ENCODE measurements at places on chromosomes 13 and 19.

GRCh38 chr13:100534147-100534843 is 54.3 kb downstream of the GGACT start:
- no peak for DNase-seq

- no peak for DNase-seq
Observed at GRCh38 chr13:24613755-24614154, 66.5 kb upstream of the ATP12A start.

DNA sequence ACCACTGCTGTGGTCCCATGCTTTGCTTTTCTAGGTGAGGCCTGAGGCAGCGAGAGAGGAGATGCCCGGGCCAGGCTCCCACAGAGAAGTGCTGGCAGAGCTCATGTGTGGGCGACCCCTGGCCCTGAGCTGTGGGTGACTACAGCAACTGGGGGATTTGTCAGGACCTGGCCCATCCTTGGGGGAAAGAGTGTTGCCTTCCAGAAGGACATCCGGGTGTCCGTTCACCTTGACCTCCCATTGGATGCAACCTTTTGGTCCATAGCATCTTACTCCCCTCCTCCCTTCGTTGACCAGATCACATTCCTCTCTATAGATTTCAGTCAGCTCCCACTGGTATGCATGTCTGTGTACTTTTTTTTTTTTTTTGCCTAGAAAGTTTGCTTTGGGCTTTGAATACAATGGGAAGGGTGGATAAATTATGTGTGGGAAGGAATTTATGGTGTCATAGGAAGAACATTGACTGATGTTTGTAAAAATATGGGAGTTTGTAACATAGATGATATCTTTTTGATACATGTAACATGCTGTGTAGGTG is 84.2 kb upstream of the RNF113B start:
- DNase-seq, result no peak

- DNase-seq, result no peak
Observed at GRCh38 chr13:100627120-100627519, 38.5 kb upstream of the GGACT start.

GRCh38 chr19:37243206-37243632 is 25.2 kb downstream of the ZNF383 start:
- DNase-seq, result no peak

DNA sequence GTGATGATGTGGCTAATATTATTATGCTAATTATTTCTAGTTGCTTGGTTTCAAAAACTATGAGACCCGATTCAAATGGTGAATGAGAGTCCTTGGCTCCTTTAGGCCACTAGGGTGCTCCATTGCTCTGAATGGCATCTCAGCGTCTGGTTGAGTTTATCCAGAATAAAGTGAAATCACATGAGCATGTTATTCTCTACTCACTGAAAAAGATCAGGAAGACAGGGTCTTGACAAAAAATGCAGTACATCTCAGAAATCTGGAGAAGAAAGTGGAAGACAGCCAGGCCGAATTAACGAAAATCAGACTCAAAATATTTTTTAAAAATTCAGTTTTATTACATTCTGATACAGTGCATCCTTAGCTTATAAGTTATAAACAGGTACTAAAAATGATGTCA is 516.2 kb downstream of the MYO16 start:
- no peak for DNase-seq

- no peak for DNase-seq
Observed at GRCh38 chr13:60417734-60418133, 20.7 kb downstream of the TDRD3 start.

GRCh38 chr19:5631567-5632240 is 8.8 kb downstream of the SAFB start:
- no peak for DNase-seq

- no peak for DNase-seq
Observed at GRCh38 chr19:980133-980998, 3.8 kb upstream of the WDR18 start.

DNA sequence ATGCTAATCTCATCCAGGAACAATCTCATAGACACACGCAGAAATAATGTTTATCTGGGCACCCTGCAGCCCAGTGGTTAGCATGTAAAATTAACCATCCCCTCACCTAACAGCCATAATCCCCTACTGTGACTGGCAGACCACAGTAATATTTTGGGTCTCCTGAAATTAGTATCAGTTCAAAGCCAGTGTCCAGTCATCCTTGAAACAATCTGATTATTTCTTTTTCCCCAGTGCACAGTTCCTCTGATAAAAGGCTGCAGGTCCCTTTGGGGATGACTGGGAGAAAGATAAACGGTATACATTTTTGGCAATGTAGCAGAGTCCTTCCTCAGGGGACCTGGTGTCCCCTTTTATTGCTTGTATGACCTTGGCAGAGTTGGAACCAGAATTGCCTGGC is 50.4 kb upstream of the CYSLTR2 start:
- DNase-seq, result no peak

DNA sequence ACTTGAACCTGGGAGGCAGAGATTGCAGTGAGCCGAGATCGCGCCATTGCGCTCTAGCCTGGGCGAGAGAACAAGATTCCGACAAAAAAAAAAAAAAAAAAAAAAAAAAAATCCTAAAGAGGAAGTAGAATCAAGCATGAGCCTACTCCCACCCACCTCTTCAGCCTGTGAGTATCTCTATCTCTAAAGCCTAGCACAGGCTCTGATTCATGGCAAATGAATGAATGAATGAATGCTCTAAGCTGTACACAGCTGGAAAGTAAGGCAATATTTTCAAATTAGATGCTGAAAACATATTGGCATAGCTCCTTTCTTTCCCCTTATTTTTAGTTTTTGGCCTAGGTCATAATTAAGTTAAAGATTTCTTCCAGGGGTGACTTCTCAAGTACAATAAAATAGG is 35.7 kb upstream of the FAM216B start:
- DNase-seq, result no peak

GRCh38 chr13:23583491-23583890 is 13.3 kb downstream of the TNFRSF19 start:
- DNase-seq, result no peak

GRCh38 chr19:46056536-46056935 is 15.7 kb upstream of the IGFL4 start:
- no peak for DNase-seq

- DNase-seq, result no peak
Observed at GRCh38 chr13:70568571-70568970, 460.3 kb upstream of the KLHL1 start.

DNA sequence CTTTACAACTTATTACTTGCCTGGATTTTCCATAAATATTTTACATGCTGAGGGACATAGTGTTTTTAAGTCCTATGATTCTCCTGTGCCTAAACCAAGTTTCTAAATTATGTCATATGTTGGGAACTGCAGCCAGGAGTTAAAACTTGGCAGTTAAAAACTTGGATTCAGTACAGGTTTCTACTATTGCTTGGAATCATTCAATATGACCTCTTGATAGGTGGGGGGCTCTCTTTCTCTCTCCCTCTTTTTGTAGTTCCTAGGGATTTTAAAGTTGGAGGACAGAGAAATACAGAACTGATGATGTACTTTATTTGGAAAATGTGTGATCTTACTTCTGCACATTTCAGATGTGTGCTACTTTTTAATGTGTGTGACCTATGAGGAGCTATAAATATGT is 4.7 kb downstream of the CSNK1A1L start:
- no peak for DNase-seq

DNA sequence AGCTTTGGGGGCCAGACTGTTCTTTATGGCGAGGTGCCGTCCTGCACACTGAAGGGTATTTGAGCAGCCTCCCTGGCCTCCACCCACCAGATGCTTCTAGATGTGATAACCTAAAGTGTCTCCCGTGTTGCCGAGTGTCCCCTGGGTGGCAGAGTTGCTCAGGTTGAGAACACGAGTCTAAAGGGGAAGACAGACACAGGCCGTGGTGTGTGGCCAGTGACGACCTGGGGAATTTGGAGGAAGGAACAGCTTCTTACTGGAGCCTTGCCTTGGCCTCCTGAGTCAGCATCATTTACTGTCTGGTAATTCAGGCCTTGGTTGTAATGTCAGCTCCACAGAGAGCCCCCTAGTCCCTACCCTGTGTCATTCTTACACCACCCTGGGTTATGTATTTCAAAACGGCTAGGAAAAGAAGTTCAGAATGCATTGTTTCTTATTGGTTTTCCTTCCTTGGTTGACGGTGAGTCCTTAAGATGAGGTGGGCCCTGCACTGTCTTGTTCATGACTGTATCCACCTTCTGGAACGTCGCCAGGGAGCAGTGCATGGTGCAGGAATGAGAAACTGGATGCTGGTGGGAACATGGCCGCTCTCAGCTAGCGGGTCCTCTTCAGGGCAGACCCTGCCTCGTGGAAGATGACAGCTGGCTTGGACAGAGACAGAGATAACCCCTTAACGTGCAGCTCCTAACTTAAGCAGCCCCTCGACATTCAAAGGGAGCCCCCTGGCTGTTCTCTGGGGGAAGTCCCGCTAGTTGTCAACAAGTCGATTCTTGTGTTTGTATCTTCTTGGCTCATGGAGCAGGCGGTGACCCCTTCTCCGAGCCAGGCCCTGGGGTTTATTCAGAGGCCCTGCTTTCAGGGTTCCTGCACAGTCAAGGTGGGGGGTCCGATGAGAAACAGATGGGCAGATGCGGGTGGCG is 7.2 kb downstream of the SIN3B start:
- no peak for DNase-seq

DNA sequence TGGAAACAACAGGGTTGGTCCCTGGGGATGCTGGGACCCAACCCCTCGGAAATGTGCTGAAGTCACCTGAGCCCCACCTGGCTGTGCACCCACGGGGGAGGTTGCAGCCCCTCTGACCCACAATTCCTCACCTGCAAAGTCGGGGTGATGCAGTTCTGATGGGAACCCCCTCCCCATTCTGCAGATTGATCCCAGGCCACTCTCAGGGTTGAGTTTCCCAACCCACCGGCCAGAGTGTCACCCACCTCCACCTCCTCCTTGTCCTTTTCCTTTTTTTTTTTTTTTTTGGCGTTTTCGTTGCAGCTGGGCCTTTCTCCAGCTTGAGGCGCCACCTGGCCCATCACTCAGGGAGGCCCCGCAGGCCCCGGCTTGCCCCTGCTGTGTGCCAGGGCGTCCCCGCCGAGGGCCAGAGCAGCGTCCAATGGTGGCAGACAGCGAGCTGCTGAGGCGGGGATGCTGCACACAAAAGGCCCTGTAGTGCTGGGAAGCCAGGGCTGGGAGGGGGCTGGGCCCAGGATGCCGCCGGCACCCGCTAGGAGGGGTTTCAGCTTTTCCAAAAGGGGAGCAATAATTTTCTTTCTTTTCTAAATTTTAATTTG is 4.6 kb downstream of the PIK3R2 start:
- no peak for DNase-seq

DNA sequence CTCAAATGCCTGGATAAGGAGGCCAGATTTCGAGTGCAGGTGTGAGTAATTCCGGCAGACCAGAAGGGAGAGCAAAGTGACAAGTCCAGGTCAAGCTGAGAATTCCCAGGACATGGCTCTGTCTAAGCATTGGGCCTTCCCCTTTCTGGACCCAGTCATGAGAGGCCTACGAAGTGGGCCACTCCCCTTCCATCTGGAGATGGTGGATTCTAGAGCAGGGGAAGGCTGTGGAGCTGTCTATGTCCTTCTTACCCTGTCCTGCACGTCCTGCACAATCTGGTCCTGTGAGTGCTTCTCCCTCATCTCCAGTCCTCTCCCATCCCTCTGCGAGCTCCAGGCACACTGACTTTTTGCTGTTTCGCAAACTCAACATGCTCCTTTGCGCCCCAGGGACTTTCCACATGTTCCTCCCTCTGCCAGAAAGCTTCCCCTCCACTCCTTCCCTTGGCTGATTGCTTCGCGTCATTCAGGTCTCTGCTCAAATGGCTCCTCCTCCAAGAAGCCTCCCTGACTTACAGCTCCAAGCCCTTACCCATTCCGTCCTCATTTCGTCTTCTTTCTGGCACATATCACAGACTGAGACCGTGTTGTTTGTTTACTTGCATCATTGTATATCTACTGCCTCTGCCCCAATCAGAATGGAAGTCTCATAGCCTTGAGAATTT is 193.2 kb downstream of the URI1 start:
- no peak for DNase-seq

DNA sequence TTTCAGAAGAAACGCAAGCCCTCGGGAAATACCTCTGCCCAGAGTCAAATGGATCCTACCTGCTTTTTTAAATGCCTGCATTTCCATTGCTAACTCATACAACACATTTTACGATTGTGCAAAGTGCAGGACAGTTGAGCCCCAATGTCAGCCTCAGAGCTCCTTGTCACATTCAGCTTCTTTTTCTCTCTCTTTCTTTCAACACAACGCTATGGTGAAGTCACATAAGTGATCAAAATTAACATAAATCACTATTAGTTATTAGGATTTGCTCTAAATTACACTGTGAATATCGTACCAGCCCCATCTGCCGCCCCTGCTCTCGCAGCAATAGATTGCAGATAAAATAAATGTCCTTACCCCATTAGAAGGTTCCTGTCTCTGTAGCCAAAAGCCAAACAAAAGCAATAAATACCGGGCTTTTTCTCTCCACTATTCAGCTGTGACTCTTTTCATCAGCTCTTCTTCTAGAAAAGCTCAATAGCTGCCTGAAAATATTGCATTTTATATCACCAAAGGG is 8.8 kb downstream of the POU4F1 start:
- DNase-seq, result no peak

- DNase-seq, result no peak
Observed at GRCh38 chr13:52847682-52848432, 583 bp downstream of the PCDH8 start.

DNA sequence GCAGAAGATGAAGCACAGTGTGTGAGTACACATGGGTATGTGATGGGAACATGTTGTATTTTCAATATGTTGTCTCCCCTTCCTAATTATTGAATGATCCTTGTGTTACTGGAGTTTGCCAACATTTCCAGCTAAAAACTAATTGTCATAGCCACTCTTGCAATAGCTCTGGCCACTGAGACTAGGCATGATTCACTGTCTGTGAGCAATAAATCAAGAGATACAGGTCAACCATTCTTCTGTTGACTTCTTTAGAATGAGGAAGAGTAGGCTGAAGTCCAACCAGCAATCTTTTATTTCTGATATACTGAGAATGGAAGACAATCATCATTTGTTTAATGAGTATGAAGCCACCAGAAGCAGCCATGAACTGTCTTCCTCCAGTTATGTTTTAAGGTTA is 413.9 kb downstream of the SLITRK5 start:
- DNase-seq, result no peak

GRCh38 chr13:20901668-20902437 is 693 bp downstream of the XPO4 start:
- DNase-seq, result peak; percentile 1

- DNase-seq, result peak; percentile 17
Observed at GRCh38 chr19:17680230-17680722, 7.9 kb downstream of the UNC13A start.

GRCh38 chr13:108609353-108609752 is 20.1 kb upstream of the MYO16 start:
- no peak for DNase-seq

DNA sequence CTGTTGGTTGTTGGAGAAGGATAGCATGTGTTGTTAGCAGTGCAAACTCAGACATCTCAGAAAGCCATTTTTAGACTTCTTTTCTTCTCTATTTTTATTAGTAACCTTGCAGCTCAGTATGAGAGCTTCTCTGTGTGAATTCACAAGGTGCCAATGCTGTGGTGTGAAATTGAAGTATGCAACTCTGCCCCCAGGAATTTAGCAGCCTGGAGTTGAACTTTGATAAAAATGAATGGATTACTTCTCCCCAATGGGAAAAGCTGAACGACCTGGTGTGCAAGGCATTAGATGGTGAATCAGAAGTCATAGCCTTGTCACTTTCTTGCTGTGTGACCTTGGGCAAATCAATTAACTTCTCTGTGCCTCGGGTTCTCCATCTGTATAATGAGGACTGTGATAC is 512.3 kb upstream of the PCDH9 start:
- no peak for DNase-seq

- no peak for DNase-seq
Observed at GRCh38 chr13:24218338-24218737, 57.8 kb downstream of the SPATA13 start.

GRCh38 chr13:28493740-28494503 is 1.0 kb downstream of the FLT1 start:
- no peak for DNase-seq
